Stimulated activated CD4-positive, alpha-beta T cell treated with anti-CD3 and anti-CD28 coated beads, Interleukin-4, amount 100 ng/mL, for 24 hours (primary cell): ENCODE measurements at places on chromosomes 1 and 21.

DNA sequence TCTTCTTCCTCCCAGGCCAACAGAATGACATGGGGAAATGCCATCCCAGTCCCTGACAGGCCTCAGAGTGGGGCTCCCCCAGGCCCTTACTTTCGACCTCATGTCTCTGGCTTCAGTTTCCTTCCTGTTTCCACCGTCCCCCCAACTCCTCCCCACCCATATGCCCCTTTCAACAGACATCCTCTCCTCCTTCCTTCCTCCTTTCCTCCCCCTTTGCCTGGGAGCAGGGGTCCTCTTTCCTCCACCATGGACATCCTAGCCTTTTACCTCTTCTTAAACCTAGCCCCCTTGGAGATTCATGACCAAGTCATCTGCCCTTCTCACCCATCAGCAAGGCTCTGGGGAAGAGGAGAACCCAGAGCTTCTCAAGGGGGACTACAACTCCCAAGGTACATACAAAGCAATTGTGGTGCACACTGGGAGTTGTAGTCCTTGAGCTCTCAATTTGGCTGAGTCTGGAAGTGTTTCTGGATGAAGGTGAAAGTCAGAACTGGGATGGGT is 4.0 kb downstream of the ZBTB7B start:
- peak; percentile 49 for DNase-seq

DNA sequence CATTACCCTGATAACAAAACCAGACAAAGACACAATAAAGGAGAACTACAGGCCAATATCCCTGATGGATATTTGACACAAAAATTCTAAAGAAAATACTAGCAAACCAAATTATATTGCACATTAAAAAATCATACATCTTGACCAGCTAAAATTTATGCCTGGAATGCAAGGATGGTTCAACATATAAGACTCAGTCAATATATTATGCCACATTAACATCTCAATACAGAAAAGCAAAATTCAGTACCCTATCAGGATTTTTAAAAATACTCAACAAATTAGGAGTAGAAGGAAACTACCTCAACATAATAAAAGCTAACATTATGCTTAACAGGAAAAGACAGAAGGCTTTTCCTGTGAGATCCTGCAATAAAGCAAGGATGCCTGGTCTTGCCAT is 177.1 kb downstream of the MAGI3 start:
- no peak for DNase-seq

DNA sequence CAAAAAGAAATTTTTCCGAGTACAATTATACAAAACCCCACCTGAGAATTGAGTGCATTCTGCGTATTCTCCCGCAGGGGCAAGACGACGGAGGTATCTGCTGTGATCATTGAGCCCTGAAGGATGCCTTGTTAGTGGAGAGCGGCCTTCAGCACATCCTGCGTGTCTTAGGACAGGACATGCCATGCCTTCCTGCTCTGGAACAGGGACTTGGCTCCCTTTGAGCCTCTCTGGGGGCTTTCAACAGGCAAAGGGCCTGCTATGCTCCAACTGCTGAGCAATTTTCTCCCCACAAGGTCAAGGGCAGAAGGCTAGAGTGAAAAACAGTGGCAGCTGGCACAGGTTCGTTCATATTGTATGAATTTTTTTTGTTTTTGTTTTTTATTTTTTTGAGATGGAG is 52.4 kb downstream of the TOR1AIP2 start:
- no peak for DNase-seq

GRCh38 chr1:170666541-170667254 is 2.8 kb downstream of the PRRX1 start:
- DNase-seq: no peak

DNA sequence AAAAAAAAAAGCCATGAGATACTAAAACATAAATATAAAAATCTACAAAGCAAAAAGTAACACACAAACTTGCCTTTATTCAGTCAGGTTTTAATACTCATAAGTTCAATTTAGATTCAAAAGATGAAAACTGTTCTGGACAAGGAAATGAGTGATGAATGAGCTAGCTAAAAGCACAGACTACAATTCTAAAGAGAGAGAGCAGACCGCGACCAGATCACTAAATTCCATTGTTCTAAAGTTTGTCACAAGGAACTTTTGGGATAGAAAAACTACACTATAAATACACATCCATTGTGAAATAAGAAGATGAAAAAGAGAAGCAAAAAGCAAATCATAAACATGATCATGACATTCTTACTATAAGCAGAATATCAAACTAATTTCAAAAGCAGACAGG is 1.7 kb downstream of the ODF2L start:
- no peak for DNase-seq

DNA sequence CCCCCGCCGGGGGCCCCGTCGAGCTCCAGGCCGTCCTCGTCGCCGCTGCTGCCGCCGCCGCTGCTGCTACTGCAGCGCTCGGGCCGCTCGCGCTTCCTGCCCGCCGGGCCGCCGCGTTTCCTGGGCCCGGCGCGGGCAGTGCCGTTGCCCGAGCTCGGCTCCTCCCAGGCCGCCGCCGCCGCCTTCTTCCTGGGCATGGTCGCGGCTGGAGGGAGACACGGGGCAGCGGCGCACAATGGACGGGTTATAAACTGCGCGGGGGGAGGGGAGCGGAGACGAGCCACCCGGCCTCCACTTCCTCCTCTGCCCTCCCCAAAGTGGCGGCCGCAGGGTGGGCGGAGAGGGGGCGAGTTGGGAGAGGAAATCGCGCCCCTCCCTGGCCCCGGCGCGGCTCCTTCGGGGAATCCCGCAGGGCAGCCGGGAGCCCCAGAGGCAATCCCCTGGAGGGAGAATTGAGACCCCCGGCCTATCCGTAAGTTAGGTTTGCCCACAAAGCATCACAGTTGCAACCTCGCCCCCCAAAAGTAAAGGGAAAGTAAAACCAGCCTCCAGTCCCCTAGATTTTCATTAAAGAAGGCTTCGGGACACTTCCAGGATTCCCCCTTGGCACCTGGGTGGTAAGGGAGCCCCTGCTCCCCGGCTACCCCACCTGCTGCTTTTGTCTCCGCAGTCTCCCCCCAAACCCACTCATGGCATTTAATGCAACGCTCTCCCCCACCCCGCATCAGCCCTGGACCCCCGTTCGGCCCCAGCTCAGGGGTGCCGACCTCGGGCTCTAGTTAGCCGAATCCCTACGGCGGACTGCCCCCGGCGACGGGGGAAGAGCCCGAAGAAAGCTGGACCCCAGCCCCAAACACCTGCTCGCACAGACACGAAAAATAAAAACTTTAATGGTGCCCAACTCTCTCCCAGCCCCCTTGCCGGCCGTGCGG is 893 bp downstream of the RCC2 start:
- DNase-seq: peak; percentile 75

- peak; percentile 62 for DNase-seq
Observed at GRCh38 chr1:8661185-8662110, 156.0 kb downstream of the RERE start.

- DNase-seq: no peak
Observed at GRCh38 chr1:9371391-9371935, 78.8 kb downstream of the SPSB1 start.

DNA sequence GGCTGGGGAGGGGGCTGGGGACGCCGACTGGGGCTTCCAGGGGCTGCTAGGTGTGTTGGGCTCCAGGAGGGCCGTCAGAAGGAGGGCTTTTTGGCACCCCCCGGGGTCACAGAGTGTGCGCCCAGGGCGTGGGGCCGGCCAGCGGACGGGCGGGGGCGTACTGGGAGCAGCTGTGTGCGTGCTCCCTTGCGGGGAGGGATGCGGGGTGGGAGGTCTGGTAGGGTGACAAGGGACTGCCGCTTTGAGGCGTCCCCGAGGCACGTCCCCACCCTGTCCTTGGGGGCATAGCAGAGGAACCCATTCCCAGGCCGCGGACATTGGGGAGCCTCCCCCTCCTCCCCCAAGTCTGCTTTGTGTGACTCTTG is 1.1 kb downstream of the FOXO6 start:
- DNase-seq: no peak

GRCh38 chr1:148372731-148373130 is 110.4 kb downstream of the PPIAL4G start:
- DNase-seq: peak; percentile 61

GRCh38 chr1:3014443-3015268 is 6.6 kb upstream of the ACTRT2 start:
- no peak for DNase-seq
